ENCODE measurements at places on chromosomes 2 and 18.
A peak's percentile ranks its signal among the peaks of the same experiment; 100 is the strongest.

DNA sequence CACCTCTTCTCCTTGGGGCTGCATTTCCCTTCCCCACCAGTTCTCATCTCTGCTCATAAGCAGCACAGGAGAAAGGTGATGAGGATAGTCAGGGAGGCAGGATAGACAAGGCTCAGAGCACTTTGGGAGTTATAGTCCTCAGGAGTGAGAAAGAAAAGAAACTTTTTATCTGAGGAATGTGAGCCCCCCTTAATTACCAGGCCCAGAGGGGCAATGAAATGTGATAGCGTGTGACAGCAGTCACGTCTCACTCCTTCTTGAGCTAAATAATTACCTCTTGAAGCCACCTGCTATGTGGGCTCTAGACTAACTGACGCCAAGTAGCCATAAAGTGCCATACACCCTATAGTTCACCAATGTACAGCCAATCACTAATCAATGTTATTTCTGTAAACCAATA lies 105.8 kb downstream of the SPP2 start:
- no peak for DNase-seq

- no peak for DNase-seq
These were observed 11.0 kb downstream of the SOX11 start for GRCh38 chr2:5703166-5703565.

GRCh38 chr18:63107171-63107845 lies 212.3 kb downstream of the BCL2 start:
- no peak for DNase-seq

GRCh38 chr18:50614838-50615237 lies 55.0 kb downstream of the MAPK4 start:
- DNase-seq = no peak

DNA sequence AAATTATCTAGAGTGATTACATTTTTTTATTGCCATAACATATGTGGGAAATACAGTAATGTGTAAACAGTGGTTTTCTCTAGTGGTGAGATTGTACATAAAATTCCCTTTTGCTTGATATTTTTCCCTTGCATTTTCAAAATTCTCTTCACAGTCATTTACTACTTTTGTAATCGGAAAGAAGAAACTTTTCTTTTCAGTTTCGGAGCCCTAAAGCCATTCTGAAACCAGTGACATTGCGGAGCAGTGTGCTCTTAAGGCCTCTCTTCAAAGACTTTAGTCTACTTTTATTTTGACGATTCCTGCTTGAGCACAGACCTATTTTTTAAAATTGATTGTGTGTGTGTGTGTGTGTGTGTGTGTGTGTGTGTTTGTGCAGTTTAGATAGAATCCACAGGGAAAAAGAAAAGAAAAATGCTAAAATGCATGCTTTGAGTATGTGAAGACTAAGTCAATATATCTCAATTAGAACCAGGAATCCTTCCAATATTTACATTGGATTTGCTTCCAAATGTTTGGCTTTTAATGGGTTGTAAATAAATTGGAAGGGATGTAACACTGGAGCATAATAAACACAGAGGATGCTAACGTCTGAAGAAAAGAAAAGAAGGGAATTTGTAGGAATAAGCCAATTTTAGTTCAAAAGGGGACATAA lies 357.4 kb downstream of the RND3 start:
- no peak for DNase-seq

- peak; percentile 96 for DNase-seq
These were observed 178.2 kb downstream of the ANAPC1 start for GRCh38 chr2:111705711-111706336.

DNA sequence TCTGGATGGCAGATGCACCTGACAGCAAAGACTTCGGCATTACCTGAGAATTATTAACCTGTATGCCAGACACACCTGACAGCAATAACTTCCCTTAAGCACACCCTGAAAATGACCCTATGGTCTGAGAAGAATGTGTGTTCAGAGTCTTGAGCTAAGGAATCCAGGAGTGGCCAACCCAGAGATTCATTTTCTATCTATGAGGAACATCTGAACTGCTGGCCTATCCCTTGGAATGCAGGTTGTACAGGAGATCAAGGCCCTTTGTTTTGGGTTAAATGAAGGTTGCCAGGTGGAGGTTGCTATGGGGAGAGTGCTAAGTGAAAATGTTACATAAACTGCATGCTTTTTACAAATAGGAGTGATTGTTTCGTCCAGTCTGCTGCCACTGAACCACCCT lies 200.9 kb upstream of the MEIS1 start:
- DNase-seq = no peak

DNA sequence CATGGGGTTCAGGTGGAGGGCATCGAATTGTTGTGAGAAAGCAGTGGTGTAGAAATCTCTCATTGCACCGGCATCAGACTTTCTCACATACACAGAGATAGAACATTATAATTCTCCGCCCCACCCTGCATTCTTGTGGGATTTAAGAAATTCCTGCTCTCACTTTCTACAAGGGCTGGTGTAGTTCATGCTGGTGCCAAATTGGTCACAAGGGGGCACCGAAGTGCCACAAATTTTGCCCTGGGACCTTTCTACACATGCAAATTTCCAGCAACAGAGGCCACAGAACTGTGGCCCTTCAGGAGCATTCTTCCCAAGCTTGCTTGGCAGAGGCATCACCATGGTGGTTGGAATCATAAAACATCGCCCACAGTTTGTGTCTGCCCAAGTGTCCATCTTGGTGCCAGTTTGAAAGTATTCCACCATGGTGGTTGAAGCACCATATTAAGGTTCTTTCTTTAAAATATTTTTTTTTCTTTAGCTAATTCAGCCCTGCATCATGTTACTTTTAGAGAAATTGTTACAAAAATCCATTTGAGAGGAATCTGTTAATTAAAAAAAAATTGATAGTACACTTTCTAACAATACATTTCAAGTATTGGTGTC lies 521.2 kb upstream of the FANCL start:
- DNase-seq = peak; percentile 39

DNA sequence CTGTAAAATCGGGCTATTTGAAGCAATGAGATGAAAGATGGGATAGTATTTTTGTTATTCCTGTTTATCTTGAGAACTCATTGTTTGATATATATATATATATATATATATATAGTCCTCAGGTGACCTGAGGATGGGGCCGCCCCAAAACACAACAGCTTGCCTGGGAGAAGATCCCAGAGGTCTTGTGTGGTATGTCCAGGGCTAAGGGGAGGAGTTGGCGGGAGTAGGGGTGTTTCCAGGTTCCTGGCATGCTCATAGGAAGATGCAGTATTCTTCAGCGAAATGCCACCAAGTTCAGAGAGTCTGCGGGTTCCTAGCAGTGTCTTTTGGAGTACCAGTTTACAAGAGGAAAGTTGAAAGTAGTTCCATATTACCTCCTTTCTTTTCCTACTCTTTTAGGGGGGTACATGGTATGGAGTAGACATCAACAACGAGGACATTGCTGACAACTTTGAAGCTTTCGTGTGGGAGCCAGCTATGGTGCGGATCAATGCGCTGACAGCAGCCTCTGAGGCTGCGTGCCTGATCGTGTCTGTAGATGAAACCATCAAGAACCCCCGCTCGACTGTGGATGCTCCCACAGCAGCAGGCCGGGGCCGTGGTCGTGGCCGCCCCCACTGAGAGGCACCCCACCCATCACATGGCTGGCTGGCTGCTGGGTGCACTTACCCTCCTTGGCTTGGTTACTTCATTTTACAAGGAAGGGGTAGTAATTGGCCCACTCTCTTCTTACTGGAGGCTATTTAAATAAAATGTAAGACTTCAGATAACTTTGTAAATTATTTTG lies 18.3 kb downstream of the CCT7 start:
- DNase-seq = no peak

DNA sequence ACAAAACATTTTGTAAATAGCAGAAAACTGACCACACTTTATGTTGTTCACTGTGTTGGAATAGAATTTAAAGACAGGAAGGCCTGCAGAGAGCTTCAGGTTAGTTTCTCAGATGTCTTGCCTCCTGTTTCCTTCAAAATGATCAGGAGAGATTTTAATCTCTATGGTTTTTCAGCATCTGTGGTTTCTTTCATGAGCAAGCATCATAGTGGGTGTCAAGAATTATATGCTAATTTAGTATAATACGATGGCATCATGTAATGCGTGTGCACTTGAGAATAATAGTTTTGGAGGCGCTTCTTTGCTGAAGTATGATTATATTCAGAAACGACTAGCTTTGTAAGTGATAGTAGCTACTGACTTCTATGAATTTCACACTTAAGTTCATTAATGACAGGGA lies 149.9 kb downstream of the PLCL1 start:
- no peak for DNase-seq

- peak; percentile 60 for DNase-seq
These were observed 146.1 kb upstream of the SESTD1 start for GRCh38 chr2:179410552-179411356.

- no peak for DNase-seq
These were observed 1138.3 kb downstream of the DPP10 start for GRCh38 chr2:115580784-115581183.

DNA sequence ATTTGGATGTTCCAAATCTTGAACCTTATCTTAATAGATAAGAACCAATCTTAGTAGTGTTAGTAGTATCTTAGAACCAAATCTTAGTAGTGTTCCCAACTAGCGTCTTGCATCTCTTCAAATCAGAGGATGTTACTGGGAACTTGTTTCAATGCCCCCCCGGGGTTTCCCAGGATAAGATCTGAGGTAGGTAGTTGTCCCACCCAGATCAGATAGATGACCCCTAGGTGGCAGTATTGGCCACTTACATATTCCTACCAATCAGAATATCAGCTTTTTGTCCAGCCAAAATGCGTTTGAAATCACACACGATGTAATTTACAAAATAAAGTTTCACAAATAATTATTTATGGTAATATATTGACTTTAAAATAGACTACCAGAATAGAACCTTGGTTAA lies 314.8 kb downstream of the MBD2 start:
- no peak for DNase-seq

DNA sequence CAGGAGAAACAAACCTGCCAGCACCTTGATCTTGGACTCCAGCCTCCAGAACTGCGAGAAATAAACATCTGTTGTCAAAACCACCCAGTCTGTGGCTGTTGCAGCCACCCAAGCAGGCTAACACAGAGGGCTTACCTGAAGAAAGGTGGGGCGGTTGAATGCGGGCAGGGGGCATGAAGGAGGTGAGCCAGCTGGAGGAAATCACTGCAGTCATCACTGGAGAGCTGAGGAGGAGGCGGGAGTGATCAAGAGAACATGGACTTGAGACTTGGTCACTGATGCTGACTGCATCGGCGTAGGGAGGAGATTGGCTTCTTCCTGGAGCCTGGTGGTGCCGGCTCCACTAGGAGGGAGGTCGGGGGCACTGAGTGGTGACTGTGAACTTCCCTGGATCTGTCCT lies 14.6 kb upstream of the ARMC9 start:
- DNase-seq = no peak

DNA sequence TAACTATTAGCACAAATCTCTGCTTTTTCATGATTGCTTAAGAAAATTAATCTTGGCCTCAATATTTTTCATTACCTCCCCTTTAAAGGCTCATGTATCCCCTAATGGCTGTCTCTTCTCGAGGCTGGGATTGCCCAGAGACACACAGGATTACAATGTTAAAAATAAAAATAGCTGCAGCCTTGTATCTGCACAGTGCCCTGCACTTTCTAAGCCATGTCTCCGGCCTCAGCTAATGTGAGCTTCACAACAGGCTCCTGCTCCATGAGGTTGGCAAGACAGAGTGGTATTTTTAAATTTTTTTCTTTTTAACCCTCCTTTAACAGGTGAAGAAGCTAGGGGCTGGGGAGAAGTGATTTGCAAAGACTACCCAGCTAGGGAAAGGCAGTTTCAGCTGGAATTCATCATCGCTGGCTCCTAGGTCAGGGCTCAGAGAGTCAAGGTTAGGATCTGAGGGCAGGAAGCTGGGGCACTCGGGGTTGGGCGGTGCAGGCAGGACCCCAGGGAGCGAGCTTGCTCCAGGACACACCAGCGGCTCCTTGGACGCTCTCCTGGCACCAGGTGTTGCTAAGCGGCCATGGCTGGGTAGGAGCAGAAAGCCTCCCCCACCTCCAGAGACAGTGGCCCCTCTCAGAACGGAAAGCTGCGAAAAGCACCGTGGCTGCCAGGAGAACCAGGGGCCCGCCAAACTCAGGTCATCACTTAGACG lies 135.6 kb downstream of the SMAD2 start:
- no peak for DNase-seq

- peak; percentile 73 for DNase-seq
These were observed 74.2 kb downstream of the SH3BP4 start for GRCh38 chr2:235025800-235026536.

GRCh38 chr2:34070196-34070595 lies 471.1 kb upstream of the FAM98A start:
- no peak for DNase-seq

GRCh38 chr18:57270156-57270555 lies 82.2 kb upstream of the ST8SIA3 start:
- peak; percentile 89 for DNase-seq

GRCh38 chr2:37652199-37652640 lies 19.2 kb downstream of the CDC42EP3 start:
- DNase-seq = peak; percentile 78

GRCh38 chr18:23106575-23106974 lies 28.7 kb upstream of the CABLES1 start:
- DNase-seq = peak; percentile 98

DNA sequence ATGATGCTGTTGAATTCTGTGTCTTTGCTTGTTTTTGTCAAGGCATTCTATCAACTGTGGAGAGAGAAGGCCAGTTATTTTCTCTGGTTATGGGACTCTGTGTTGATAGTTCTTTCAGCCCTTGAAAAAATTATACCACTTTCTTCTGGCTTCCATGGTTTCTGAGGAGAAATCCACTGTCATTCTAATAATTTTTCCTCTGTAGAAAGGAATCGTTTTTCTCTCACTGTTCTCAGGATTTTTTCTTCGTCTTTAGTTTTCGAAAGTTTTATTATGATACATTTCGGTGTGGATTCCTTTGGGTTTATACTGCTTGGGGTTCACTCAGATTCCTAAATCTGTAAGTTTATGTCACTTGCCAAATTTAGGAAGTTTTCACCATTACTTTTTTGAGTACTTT lies 6.6 kb downstream of the GALNT1 start:
- no peak for DNase-seq

DNA sequence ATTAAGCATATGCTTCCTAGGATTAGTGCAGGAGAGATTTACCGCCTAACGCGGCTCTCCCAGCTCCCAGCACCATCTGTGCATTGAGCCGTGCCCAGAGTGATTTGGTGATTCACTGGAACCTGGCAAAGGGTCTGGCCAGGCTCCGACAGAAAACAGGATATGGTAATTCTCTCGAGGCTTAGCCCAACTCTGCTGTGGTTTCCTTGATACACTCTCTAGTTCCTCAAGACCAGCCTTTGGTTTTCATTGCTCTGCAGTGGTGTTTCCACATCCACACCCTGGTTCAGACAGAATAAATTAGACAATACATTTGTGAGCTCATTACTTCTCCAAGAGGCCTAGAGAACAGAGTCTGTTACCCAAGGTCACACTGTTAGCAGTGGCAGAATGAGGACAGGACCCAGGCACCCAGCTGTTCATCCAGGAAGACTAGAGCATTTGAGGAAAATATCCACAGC lies 23.0 kb upstream of the SMAD2 start:
- peak; percentile 45 for DNase-seq

All from kidney glomerular epithelial cell (primary cell).